ENCODE measurements at places on chromosomes 6 and 20.
A peak's percentile ranks its signal among the peaks of the same experiment; 100 is the strongest.

DNA sequence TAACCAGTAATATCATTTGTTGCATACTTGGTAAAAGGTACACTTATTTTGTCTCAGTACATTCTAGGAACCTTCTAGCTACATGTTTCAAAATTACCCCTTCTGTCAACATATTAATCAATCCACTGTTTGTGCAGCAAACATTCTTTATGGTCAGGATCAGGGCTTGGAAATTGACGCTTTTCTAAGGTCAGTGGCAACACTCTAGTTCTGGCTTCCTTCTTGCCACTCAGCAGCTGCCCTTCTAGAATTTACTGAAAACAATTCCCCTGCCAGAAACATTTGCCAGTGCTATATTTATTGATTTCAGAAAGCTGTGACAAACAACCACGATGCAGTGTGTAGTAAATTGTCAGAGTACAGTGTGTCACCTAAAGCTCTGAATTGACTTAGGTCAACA is 84.7 kb upstream of the FBXL4 start:
- no peak for DNase-seq

- DNase-seq: no peak
Observed at GRCh38 chr20:47648943-47649342, 136.3 kb downstream of the SULF2 start.

DNA sequence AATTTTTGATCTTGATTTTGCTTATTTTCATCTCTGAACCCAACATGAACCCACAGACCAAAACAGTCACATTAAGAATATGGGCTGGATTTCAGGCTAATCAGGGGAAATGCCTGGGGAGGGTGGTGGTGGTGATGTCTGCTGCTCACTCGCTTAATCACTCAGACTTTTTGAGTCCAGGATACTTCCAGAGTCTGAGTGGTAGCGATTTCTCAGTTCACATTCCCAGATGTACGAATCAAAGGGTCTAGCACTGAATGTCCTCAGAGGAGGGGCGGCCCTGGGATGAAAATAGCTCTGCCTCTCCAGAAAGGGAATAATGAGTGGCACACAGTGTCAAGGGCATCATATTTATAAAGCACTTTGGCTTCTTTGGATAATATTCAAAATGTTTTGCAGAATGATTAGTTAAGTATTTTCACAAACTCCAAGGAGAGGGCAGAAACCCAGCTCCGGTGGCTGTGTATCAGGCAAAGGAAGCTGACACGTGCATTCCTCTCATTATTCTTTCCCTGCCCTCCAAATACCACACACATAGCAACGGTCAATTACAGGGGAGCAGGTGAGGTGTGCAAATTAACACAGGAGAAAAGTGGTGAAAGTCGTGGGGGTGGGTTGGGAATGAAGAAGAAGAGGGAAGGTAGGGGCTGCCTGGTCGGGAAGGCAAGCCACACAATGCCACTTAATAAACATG is 345.2 kb upstream of the RSPO3 start:
- DNase-seq: no peak

- DNase-seq: no peak
Observed at GRCh38 chr6:106101466-106101865, 15.3 kb downstream of the PRDM1 start.

- no peak for DNase-seq
Observed at GRCh38 chr20:25276533-25277050, 28.7 kb downstream of the PYGB start.

- no peak for DNase-seq
Observed at GRCh38 chr20:50328222-50328979, 137.8 kb downstream of the CEBPB start.

DNA sequence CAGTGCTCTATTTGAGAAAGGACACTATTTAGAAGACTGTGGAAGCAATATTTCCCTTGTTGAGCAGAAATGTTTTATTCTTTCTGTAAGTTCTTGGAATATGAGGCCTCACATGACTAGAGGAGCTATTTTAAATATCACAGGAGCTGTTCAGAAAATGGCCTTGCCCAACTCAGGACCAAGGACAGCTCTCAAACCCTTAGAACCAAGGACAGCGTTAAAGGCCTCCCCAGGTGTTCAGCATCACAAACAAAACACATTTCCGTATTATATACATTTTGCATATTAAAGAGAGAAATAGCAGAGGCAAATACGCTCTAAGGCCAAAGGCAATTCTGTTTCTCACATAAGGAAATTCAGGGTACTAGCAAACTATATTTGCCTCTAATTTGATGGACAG is 631.4 kb downstream of the CDH26 start:
- no peak for DNase-seq

- no peak for DNase-seq
Observed at GRCh38 chr6:133343220-133343619, 102.1 kb downstream of the EYA4 start.

DNA sequence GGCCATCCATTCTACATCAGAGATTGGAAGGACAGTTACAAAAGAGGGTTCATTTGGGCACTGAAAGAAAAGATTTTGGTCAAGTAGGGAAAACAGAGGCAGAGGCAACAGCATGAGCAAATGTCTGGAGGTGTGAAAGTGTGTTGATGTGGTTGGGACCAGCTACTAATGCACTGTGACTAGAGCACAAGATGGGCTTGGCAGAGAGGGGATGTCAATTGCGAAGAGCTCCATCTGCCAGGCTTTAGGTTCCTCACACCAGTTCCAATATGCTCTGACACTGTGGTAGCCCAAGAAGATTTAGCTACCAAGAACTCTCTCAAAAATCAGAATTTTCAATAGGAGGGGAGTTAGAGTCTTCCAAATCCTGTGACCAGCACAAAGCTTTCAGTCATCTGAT is 42.1 kb downstream of the TRAF3IP2 start:
- no peak for DNase-seq

DNA sequence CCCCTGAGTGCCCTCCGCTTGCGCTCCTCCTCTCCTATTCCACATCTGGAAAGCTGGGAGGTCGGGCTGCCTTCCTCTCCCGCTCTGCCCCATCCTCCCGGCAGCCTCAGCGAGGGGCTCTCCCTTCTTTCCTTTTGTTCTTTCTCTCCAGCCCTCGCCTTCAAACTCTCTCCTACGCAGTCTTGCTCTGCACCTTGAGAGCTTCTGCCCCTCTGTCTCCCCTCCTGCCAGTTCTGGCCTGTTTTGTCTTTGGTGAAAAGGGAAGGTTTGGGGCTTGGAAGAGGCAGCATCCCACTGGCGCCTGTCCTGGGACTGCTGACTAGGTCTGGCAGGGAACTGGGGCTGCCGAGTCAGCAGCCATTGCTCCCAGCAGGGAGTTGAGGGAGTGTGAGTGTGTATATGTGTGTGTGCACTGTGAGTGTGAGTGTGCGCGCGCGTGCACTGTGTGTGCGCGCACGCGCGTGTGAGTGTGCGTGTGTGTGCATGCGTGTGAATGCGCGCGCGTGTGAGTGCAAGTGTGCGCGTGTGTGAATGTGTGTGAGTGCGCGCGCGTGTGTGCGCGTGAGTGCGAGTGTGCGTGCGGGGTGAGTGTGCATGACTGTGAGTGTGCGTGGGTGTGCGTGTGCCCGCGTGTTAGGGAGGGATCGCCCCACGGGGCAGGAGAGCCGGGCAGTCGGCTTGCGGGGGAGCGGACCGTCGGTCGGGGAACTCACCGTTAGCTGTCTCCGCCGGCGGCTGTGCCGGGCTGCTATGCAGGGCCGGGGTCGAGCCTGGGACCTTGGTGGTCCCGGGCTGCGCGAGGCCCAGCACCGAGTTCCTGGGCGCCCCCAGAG is 523 bp downstream of the CPXM1 start:
- DNase-seq: peak; percentile 54

GRCh38 chr6:44856479-44856878 is 469.0 kb downstream of the CDC5L start:
- peak; percentile 62 for DNase-seq

GRCh38 chr6:141326426-141326825 is 806.3 kb upstream of the GJE1 start:
- no peak for DNase-seq

GRCh38 chr6:21147995-21148394 is 445.6 kb upstream of the SOX4 start:
- no peak for DNase-seq

DNA sequence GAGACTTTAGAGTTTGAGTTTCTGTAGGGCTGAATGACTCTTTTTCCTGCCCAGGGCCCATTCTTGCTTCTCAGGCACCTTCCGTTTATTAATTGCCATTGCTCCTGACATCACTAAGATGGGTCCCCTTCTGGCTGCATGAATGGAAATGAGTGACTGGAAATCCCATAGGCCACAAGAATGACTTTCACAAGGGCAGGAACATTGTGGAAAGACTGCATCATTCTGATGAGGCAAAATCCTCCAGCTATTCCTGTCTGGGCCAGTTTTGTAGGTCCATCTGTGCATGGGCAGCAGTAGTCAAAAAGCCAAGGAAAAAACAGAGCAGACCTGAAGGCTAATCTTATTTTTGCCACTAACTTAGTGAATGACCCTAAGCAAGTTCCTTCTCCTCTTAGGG is 19.3 kb downstream of the TMEM74B start:
- no peak for DNase-seq

- DNase-seq: no peak
Observed at GRCh38 chr6:85236636-85237035, 213.2 kb upstream of the NT5E start.

Data from DMS79 treated with DMSO at 0.1 percent for 48 hours (cell line).